Stimulated activated CD4-positive, alpha-beta T cell treated with anti-CD3 and anti-CD28 coated beads, Interleukin-1b, Interleukin-23, amount 100 ng/mL, for 24 hours (primary cell): ENCODE measurements at places on chromosomes 11 and 22.

DNA sequence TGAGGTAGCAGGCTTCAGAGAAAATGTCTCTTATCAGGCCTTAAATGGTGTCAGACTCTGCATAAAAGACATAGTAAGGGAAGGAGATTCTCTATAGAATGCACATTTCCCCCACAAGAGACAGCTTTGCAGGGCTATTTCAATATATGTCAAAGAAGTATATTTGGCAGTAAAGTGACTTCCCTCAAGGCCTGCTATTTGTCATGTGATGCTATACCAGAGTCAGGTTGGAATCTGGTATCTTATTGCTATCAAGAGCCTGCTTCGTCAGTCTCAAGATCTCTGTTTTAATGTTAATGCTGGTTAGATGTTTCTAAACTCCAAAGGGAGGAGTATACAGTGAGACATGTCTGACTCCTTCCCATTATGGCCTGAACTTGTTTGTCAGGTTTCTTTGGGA is 40.4 kb upstream of the MTMR2 start:
- DNase-seq: no peak

GRCh38 chr22:46330426-46330825 is 5.1 kb upstream of the TRMU start:
- no peak for DNase-seq

DNA sequence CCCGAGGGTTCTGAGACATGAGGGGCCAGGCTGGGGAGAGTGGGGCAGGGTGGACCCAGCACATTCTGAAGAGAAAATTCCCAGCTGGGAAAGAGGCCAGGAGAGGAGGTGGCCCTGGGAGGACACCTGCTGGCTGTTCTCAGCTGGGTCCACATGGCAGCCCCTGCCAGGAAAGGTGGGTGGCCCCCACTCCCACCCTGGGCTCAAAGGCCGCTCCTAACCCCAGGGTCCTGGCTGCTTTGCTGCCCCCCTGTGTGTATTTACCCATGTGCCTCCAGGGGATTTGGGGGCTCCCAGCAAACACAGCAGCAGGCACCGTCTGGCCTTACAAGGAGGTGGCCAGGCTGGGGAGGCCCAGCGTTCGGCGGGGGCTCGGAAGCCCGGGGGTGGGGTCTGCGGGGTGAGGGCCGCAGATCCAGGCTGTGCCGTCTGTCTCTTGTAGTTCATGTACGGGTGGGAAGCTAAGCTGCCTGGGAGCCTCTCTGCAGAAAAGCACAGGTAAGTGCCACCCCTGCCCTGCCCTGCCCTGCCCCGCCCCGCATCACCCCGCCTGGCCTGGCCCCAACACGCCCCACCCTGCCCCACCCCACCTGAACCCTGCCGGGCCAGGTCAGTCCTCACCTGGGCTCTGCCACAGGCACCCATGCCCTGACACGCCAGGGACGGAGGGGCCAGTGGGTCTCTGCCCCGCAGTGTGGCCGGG is 10.6 kb downstream of the MUC5B start:
- no peak for DNase-seq

GRCh38 chr11:127935081-127935480 is 652.3 kb downstream of the ETS1 start:
- DNase-seq: no peak

DNA sequence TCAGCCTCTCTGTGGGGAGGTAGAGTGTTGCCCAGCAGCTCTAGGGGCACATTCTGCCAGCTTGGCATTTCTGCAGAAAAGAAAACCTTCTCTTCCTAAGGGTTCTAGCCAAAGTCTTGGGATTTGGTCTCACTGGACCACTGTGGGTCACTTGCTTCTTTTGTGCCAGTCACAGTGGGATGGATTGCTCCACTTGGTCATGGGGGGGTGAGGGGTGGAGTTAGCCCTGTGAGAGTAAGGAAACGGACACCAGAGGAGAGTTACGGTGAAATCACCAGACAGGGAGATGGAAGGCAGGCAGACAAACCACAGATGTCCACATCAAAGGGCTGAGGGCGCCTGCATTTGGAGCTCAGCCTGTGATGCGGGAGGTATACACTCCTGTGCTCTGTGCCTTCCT is 10.8 kb downstream of the SGSM1 start:
- no peak for DNase-seq

- peak; percentile 18 for DNase-seq
These were observed 2.3 kb downstream of the PRR33 start for GRCh38 chr11:1889224-1889930.

GRCh38 chr11:83285151-83285770 is 906 bp downstream of the CCDC90B start:
- no peak for DNase-seq

DNA sequence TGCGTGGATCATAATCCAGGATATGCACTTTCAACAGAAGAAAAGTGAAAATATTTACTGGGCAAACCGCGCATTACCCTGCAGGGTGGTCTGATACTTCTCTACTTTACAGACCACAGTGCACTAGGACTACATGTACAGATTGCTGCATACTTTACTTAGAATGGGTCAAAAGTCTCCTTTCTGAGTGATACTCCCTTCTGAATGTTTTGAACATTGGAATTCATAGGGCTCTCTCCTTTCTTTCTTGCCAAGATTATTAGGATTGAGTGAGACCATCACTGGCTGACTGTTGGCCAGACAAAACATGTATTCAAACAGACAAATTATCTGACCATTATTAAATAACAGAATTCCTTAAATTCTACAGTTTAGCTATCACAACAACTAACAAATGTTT is 6.6 kb upstream of the FIBIN start:
- DNase-seq: no peak

- no peak for DNase-seq
These were observed 272.0 kb downstream of the BLID start for GRCh38 chr11:121844016-121844415.

DNA sequence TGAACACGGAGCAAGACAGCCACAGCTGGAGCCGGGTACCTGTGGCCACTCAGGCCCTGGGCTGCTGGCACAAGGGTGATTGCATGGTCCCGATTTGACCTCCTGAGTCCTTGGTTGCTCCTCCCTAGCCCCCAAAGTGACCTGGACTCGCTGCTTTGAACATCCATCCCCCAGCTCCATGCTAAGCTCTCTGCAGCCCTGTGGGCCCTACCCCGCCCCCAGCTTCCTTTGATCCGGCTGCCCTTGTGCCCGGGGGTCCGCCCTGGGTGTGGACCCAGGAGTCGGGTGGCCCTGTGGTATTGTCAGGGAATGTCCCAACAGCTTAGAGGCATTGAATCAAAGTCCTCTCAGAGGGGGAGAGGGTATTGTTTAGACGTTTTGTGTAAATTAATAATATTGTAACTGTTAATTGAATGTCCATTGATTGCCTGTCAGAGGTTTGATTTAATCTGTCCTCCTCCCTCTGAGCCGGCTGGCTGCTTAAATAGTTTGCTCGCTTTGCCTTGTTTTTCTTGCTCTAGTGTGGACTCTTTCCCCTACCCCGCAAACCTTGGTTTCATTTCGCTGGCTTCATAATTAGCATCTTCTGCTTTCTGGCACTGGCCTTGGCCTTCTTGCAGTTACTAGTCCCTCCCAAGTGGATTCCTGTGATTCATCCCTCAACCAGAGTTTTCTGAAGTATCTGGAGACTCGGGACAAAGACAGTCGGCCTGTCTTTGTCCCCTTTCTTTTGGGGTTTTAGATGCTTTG is 20.7 kb downstream of the GRIK4 start:
- DNase-seq: no peak

GRCh38 chr11:114073007-114073827 is 13.7 kb downstream of the ZBTB16 start:
- no peak for DNase-seq

- DNase-seq: no peak
These were observed 5.3 kb downstream of the ARVCF start for GRCh38 chr22:20011123-20011992.

DNA sequence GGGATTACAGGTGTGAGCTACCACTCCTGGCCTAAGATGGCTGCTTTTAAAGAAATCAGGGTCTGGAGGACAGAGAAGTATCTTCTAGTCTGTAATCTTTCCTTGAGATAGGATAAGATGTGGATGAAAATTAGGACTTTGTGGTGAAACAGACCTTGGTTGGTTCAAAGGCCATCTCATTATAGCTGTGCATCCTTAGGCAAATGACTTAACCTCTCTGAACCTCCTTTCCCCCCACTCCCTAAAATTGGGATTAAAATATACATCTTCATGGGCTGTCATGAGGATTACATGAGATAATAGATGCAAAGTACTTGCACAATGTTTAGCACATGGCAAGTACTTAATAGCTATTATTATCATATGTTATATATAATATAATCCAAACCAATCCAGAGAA is 10.8 kb upstream of the E2F8 start:
- no peak for DNase-seq

- no peak for DNase-seq
These were observed at the start of gene MISFA for GRCh38 chr11:18599739-18600230. Gene MISFA (plus strand): TSS chr11:18599789. CDS start chr11:18599929, 140 bp downstream.

GRCh38 chr11:134664447-134665187 is 252.6 kb upstream of the B3GAT1 start:
- no peak for DNase-seq

DNA sequence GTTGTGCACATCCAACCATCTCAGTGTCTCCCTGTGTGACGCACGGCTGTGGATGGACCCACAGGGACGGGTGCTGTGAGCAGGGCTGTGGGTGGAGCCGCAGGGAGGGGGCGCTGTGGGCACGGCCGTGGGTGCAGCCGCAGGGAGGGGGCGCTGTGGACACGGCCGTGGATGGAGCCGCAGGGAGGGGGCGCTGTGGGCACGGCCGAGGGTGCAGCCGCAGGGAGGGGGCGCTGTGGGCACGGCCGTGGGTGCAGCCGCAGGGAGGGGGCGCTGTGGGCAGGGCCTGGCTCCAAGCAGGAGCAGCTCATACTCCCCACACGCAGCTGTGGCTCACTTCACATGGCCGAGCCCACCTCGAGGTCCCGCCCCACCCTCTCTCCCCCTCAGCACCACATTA is 6.0 kb upstream of the MAPK11 start:
- no peak for DNase-seq

GRCh38 chr11:65084598-65085375 is 765 bp downstream of the ZFPL1 start:
- DNase-seq: no peak

DNA sequence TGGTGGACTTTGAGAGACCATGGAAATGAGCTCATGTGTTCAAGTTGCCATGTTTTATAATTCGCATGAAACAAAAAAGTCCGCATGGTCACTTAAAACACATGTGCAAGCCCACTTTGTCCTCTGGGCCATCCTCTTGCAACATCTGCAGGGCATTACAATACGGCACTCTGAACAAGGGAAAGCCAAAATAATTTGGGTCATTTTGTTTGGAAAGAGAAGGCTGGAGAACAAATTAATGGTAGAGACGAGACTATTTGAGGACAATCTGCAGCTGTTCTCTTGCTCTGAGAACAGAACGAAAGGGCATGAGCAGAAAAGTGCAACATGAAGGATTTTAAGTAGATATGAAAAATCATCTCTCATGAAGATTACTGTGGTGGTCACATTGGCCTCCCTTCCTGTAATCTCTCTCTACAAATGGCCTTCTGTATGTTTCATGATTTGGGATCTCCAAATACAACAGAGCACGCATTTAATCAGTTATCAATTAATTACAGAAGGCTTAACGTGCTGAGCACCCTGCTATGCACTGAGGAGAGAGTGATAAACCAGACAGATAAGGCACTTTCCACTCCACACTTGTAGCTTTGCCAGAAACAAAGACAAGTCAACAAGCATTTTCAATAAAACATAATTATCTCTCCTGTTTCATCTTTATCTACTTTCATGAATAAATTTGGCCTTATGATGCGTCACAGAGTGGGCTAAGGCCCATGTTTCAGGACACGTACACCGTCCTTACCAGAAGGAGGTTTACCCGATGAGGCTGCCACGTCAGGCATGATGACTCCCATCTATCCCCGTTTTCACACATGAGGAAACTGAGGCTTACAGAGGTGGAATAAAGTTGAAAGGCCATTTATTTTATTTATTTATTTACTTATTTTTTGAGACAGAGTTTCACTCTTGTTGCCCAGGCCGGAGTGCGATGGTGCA is 384.1 kb downstream of the LARGE1 start:
- no peak for DNase-seq

- DNase-seq: no peak
These were observed 36.6 kb downstream of the RPS6KA4 start for GRCh38 chr11:64395545-64396078.

DNA sequence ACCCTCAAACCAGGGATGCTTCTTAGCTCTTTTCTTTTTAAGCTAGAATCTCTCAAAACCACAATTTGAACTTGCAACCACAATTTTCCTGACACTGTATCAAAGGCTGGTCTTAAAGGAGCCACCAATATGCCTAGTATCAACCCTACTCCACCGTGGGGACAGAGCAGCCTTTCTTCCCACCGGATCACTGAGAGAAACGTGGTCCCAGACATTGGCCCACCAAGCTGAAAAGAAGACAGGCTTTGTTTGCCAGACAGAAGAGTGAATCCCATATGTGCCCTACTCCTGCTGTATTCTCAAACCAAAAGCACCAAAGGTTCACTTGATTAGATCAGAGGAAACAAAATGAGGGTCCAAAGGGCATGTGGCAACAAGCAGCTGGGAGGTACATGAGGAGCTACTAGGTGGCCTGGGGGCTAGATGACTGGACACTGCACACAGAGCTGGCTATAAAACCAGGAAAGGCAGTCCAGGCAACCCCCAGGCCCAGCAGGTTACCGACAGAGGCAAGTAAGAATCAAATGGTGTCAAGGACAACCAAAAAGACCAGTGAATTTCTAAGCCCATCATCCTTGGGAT is 3.6 kb upstream of the VWCE start:
- DNase-seq: no peak

DNA sequence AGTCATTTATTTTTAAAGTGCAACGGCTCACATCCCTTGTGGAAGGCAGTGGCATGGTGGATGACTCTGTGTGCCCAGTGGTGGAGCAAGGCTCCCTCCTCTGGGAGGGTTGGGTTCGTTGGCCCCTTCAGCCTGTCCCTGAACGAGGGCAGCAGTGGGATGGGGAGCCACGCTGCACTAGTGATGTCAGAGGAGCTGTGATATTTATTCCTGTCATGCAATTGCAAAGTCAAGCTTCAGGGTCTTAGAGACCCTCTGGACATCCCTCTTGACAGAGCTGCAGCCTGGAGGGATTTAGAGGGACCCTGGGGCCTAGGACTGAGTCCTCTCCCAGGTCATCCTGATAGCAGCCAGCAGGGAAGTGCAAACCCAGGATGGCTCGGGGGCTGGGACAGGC is 78.2 kb upstream of the NARS2 start:
- DNase-seq: no peak

DNA sequence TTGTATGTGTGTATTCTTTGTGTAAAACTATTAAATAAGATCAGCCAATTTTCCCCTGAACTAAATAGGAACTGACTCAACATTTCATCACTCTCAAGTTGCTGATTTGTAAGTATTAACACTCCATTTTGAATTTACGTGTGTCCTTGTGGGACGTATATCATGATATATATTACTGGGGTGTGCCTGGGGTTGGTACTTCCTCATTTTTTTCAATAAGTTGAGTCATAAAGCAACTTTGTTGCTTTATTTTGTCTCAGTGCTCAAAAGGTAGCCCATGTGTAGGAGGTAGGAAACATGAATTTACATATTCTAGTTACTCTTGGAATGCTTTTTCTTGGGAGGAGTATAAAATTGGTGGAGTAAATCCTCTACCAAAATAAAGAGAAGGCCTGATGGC is 193.9 kb upstream of the RAG2 start:
- no peak for DNase-seq

GRCh38 chr11:64124147-64124546 is 41.8 kb downstream of the MACROD1 start:
- DNase-seq: no peak

GRCh38 chr11:74490941-74491340 is 2.6 kb downstream of the LIPT2 start:
- no peak for DNase-seq
